ENCODE measurements at places on chromosomes 5 and 9.

DNA sequence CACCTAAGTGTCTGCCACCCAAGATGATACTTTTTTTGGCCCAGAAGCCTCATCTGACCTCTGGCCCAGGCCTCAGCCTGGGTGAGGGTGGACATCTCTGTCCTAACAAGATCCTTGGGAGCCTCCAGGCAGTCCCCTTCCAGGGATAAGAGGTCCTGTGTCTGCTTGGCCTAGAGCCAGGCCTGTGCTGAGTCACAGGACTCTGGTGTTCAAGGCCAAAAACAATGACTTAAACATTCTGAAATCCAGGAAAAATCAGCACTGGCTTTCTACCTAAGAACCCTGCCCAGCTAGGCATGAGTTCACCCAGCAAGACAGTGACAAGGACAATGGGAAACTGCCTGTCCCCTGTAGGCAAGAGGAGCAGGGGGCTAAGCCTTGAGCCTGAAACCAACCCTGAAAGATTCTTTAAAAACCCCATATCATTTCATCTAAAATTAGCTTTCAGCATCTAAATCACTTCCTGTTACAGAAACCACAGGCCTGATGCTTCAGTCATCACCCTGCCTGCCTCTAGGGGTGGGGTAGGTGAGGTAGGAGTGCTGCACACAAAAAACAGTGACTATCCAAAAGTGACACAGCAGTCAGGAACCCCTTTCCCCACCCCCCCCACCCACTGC is 29.9 kb downstream of the CSF2 start:
- no peak for DNase-seq

DNA sequence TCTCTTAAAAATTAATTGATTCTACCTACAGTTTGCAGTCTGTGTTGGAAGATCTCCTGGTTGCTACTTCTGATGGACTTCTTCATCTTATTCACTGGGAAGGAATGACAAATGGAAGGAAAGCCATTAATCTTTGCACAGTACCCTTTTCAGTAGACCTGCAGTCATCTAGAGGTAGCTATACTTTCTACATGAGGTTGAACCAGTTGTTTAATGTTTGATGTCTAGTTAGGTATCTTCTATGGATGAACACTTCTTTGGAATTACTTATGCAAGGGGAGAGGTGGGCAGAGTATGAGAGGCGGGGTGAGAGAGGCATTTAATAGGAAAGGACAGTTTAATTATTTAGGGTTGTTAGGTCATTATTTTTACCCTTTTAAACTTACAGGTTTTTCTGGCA is 91.2 kb downstream of the RIC1 start:
- DNase-seq, result no peak

DNA sequence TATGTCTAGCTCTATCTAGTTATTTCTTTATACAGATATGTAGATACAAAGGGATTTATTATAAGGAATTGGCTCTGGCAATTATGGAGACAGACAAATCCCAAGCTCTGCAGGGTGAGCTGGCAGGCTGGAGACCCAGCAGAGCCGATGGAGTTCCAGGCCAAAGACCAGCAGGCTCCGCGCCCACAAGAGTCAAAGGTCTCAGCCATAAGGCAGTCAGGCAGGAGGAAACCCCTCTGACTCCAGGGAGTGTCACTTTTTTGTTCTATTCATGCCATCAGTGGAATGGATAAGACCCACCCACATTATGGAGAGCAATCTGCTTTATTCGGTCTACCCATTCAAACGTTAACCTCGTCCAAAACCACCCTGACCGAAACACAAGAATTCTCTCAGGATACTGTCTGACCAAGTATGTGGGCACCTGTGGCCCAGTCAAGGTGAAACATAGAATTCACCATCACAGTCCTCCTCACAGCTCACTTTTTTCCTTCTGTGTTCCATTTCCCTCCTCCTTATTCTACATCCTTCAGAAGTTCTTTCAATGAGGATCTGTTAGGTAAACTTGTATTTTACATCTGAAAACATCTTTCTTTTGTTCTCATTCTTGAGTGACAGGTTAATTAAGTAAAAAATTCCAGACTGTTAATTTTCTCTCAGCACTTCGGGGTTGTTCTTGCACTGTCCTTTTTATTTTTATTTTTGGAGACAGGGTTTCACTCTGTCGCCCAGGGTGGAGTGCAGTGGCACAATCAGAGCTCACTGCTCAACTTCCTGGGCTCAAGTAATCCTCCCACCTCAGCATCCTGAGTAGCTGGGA is 21.2 kb downstream of the RNF130 start:
- no peak for DNase-seq

DNA sequence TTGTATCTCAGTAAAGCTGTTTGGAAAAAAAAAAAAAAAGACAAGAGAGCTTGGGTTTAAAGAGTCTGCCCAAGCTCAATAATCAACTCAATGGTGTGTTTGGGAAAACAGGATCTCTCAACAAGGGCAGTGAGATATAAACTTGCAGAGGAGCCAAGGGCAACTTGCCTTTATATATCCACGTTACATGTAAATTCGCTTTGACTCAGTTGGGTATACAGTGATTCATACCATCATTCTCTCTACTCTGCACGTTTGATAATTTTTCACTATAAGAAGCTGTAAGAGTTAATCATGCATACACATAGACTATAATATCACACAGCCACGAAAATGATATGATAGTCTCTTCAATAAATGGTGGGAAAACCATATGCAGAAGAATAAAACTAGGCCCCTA is 24.9 kb downstream of the ADAM19 start:
- DNase-seq, result no peak

DNA sequence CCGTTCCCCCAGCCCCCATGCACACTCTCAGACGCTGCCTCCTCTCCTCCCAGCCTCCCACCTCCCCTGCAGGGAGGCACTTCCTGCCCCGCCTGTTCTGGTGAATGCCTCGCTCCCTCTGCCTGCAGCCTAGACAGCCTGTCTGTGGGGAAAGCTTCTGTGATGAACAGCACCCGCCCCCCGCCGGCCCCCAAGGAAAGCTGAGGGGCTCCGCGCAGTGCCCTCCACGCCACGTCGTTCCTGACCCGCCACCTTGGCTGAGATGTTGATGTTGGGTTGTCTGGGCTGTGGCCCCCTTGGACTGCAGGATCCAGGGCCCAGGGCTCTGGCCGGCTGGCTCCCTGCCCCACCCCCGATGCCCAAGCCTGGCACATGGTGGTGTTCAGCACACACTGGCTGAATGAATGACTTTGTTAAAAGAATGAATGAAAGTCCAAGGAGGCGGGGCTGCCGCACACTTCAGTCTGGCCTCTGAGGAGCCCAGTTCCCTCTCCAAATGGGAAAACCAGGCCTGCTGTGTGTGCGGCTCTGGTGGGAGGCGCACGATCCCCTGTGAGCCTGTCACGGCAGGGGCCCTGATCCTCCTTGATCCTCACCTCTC is 2.1 kb upstream of the MYMK start:
- DNase-seq, result no peak

DNA sequence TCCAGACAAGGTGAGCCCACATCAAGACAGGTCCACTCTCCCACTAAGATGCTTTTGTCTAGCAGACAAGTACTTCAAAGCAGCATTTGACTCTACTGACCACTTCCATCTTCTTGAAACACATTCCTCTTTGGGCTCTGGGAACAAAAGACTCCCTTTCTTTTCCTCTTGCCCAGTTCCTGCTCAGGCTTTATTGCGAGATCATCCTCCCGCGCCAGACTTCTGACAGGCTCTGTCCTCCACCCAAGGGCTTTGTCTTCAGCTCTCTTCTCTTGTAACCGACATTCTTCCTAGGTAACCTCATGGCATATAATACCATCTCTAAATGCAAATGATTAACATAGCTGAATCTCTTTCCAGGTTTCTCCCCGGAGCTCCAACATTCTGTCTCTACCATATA is 85.8 kb downstream of the NUDT12 start:
- DNase-seq, result no peak

DNA sequence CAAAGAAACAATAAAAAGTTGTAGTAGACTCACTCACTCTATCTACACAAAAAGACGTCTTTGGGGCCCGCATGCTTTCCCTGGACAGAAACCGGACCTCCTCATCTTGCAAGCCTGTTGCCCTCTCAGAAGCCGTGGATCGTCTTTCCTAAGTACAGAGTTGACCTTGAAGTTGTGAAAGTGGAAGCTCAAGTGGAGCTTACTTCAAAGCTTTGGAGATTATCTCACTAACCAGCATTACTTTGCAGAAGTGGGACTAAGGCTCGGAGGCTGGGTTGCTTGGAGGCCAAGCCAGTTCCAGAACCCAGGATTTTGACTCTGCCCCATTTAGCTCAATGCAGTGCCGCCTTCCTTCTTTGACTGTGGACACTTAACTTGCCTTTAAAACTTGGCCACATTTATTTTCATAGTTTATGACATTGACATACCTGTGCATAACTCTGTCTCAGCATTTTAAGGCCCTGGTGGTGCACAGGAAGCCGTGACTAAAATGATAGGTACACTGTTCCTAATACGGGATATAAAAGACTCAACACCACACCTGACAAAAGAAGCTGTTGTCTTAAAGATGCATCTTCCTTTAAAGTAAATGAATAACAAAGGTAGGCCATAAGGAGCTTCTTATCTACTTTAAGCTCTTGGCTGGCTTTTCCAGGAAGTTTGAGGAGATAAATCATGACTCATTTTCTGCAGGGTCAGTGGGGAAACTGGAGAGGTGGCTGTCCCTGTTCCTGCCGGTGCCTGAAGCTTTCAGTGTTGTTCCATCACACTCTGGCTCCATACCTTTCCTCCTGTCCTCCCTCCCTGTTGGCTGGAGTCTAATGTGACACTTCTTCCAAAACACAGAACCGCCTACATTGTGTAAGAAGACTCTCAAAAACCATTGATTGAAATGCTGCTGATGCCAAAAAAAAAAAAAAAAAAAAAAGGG is 10.7 kb downstream of the SLC25A25 start:
- DNase-seq, result no peak

DNA sequence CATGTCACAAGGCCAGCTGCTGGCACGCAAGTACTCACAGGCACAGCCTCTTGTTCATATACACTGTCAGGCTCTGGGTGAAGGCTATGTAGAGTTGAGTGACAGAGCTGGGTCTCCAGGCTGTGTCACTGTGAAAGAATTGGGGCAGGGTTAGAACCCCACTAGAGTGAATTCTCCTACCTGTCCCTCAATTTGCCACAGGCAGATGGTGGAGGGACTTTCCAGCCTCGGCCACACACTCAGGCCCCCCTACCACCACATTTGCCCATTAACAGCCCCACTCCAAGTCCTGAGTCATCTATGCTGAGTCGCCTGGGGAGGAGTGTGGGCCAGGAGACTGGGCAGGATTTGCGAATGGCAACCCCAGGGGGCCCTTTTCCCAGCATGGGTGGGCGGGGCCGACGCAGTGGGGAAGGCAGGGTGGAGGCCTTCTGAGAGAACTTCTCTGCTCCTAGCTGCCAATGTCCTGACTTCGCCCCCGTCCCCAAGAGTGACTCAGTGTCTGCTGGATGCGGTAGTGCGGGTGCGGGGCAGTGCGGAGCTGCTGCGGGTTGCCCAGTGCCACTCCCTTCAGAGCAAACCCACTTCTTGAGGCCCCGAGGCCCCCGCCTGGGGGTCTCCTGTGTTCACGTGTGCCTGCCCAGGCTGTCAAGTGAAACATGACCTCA is 50.3 kb upstream of the PSD2 start:
- DNase-seq, result no peak

DNA sequence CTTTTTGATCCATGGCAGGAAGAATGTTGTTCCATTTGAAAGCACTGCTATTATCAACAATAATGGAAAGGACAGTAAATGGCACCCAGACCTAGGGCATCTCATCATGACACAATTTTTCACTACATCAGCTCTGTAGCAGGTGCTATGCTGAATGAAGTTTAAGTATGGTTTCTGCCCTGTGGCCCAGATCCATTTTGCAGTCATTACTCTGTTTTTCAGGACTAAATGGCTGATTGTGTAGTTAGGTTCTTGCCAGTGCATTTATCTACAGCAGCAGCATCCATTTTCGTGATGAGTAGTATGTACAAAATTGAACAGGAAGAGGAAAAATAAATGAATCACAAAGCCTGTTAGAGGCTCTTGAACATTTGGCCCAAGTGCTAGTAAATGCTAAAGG is 270.5 kb upstream of the CD180 start:
- DNase-seq, result no peak

GRCh38 chr9:133581513-133582343 is 27.5 kb downstream of the FAM163B start:
- DNase-seq, result no peak

All from left renal pelvis (tissue), 4 donors.